ENCODE measurements at places on chromosomes 13 and 19.

DNA sequence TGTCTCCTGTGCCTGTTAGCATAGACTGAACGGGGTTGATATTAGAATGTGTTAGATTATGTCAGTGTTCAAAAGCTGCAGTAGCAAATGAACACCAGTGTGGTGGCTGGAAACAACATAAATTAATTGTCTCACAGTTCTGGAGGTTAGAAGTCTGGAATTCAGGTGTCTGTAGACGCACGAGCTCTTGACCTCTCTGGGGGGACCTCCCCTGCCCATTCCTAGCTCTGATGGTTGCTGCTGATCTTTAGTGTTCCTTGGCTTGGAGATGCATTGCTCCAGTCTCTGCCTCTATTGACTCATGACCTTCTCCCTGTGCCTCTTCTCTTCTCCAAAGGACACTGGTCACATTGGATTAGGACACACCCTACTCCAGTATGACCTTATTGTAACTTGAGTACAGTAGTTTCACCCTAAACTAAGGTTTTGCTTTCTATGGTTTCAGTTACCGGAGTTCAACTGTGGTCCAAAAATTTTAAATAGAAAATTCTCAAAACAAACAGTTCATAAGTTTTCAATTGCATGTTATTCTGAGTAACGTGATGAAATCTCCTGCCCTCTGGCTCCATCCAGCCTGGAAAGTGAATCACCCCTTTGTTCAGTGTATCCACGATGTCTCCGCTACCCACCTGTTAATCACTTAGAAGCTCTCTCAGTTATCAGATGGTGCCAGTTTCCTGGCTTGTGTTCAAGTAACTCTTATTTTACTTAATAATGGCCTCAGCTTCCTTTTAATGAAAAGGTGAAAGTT, 273.2 kb downstream of the MYO16 start:
- no peak for DNase-seq

DNA sequence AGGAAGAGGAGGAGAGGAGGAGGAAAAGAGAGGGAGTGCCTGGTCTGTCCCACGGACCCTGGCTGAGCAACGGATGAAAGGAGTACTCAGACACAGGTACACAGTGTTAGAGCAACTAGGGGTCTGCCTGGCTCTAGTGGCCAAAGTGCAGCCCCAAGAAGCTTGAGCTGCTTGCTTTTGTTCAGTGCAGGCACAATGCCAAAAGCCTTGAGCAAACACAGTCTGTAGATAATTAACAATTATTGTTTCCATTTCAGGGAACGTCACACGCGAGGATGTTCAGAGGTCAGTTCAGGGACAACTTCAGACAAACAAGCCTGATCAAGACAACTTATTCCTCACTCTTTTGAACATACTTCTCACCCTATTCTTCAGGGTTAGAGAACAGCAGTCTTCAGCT, 32.2 kb upstream of the ZNF726 start:
- no peak for DNase-seq

GRCh38 chr13:66803013-66803807, 426.9 kb downstream of the PCDH9 start:
- DNase-seq, result no peak

GRCh38 chr19:35261356-35262100, 7.2 kb upstream of the USF2 start:
- no peak for DNase-seq

GRCh38 chr19:38655148-38655824, 7.8 kb downstream of the ACTN4 start:
- DNase-seq, result no peak

DNA sequence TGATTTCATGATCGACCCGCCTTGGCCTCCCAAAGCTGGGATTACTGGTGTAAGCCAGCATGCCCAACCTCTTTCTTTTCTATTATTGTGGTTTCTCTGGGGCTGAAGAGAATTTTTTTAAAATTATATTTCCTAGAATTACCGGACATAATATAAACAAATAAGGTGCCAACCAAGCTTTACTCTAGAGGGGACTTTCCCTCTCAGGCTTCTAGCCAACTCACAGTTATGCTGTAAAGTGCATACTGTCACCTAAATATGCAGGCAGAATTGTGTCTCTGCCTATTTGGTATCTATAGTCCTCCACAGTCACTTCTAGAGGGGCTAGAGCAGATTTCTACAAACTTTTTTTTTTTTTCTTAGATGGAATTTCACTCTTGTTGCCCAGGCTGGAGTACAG, 41.6 kb upstream of the ZNF681 start:
- no peak for DNase-seq

GRCh38 chr19:51093101-51093500, 10.4 kb upstream of the KLK14 start:
- DNase-seq, result no peak

DNA sequence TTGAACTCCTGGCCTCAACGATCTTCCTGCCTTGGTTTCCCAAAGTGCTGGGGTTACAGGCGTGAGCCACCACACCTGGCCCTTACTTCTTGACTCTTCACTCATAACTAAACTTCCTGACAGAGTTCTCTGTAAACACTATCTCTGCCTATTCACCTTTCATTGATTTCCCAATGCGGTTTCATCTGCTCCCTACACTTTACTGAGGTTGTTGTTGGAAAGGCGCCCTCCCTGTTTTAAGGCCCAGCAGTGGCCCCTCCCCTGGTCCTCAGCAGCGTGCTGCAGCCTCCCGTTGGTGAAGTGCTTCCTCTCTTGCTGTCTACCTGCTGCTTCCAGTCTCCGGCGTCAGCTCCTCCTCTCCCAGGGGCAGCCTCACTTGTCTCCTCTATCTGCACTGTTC, 26.7 kb upstream of the CEBPA start:
- no peak for DNase-seq

GRCh38 chr13:60261432-60262351, 98.0 kb upstream of the DIAPH3 start:
- DNase-seq, result no peak

GRCh38 chr13:27168086-27168485, 3.5 kb downstream of the USP12 start:
- DNase-seq, result no peak

DNA sequence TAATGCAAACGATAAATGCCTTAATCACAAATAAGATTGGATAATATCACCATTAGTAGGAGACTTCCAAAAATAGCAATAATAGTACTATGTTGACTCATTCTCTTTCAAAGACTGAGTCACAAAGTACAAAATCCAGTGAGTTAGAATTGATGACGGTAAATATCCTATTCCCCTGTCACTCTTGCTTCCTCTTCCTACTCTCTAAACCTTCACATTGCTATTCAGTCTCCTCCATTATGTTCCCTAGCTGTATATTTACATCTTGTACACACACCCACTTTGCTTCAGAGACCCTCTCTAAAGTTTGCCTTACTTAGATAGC, 26.3 kb upstream of the INTS6 start:
- no peak for DNase-seq

- DNase-seq, result no peak
These were observed 152.7 kb downstream of the KCNRG start for GRCh38 chr13:50167967-50168366.

DNA sequence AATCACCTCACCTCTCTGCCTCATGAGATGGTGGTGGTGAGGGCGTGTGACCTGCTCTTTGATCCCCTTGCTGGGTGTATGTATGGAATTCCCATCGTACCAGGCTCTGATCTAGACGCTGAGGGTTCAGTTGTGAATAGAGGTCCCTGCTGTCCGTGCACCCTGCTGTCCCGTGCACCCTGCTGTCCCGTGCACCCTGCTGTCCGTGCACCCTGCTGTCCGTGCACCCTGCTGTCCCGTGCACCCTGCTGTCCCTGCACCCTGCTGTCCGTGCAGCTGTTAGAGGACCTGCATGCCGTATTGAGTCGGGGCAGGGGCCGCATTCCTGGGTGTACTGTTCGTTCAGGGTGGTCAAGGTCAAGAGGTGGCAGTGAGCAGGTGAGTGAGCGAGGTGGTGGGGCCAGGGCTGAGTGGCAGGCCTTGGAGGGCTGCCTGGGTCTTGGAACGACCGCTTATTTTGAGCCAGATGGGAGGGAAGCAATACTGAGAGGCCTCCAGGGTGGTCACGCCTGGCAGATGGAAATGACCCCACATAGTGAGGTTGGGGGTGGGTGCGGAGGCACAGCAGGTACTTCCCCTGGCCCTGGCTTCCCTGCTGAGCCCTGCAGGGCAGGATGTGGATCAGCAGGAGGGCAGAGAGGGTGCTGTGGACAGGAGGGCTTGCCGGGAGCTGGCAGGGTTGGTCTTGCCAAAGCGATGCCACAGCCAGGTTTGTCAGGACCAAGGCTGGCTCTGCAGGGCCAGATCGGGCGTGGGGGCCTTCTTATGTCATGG, 4.6 kb upstream of the EPN1 start:
- no peak for DNase-seq

GRCh38 chr13:97278435-97279411, 56.6 kb downstream of the MBNL2 start:
- no peak for DNase-seq

- no peak for DNase-seq
These were observed 11.6 kb upstream of the RASA3 start for GRCh38 chr13:114143806-114144605.

DNA sequence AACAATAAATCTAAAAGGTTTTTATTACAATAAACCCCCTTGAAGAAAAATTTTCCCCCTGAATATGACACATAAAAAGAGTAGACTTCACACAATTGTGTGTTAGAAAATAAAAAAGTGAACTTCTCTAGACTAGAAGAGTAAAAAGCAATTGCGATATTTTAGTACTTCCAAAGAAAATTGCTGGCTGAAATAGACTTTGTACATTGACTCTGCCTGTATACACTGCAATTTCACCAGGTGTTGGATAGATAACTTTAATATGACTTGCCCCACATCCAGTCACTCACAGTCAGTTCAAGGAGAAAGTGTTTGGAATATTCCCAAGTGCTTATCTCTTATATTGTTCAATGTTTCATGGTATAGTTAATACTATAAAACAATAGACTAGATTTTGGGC, 1780.1 kb upstream of the PCDH20 start:
- DNase-seq, result no peak

- no peak for DNase-seq
These were observed 1708.9 kb downstream of the SLITRK5 start for GRCh38 chr13:89380101-89380500.

- peak; percentile 70 for DNase-seq
These were observed at the start of gene ZNF613 for GRCh38 chr19:51926784-51927741. Gene ZNF613, plus strand, starts transcription at chr19:51927472. Its CDS starts 8,749 bp downstream, at chr19:51936221.

DNA sequence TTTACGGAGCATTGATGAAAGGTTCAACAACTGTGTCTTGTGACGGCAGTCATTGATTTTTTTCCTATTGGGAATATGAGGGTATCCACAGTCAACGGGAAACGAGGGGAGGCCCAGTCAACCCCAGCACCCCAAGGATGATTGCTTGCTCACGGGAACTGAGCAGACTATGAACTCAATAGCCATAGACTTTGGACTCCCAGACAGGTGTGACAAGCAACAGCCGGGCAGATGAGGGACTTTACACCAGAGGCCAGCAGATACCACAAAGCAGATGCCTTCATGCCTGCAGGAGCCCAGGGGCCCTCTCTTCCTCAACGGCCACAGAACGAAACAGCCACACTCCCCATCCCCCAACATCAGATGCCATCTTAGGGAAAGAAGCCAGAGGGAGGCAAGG, 80.3 kb upstream of the FLT1 start:
- no peak for DNase-seq

All from AG09309 (cell line).